Breast epithelium (tissue), 4 donors: ENCODE measurements at places on chromosomes 13 and 19. TPM values are rescaled to one million over a fixed set of nuclear protein-coding genes. Genes with fewer than 3 reads are reported as not detected.

NUFIP1 gene
- 4.0 TPM for total RNA-seq

SH3GL1 gene
- total RNA-seq, result 25.6 TPM

LATS2 gene
- 35.2 TPM for total RNA-seq

MCF2L gene
- total RNA-seq, result 38.6 TPM

GJA3 gene
- not detected for total RNA-seq

ZNF567 gene
- 20.6 TPM for total RNA-seq

CACNA1A gene
- 1.0 TPM for total RNA-seq

GPATCH1 gene
- total RNA-seq, result 9.4 TPM

UBE2L5 gene
- 0.98 TPM for total RNA-seq

LILRA1 gene
- total RNA-seq, result 0.66 TPM

ZNF763 gene
- total RNA-seq, result 6.9 TPM

ZNF442 gene
- total RNA-seq, result 2.6 TPM

CGB3 gene
- total RNA-seq, result not detected

SIX5 gene
- 8.6 TPM for total RNA-seq

MBD3L3 gene
- not detected for total RNA-seq

SHANK1 gene
- 0.59 TPM for total RNA-seq

ZNF585A gene
- 6.1 TPM for total RNA-seq

ZMYM2 gene
- 76.5 TPM for total RNA-seq

ACTMAP gene
- total RNA-seq, result 2.6 TPM
